ENCODE measurements at places on chromosomes 12 and 14.

- no peak for DNase-seq
These were observed 18.1 kb downstream of the TAMALIN start for GRCh38 chr12:52024845-52025230.

DNA sequence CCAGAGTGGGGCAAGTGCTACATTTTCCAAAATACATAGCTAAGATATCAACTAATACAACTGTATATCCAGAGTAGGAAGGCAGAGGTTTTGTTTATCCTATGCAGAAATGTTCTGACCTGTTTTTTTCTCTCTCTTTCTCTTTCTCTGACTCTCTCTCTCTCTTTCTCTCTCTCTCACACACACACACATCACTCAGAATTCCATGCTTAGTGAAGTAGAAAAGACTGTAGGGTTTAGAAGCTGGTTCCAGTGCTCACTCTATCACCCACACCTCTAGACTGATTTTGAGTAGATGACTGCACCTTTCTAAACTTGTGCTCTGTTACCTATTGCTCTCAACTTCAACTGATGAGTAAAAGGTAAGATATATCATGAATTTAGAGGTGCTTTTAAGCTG lies 356.7 kb downstream of the LRIG3 start:
- DNase-seq, result no peak

GRCh38 chr14:63282997-63283883 lies 35.5 kb downstream of the GPHB5 start:
- no peak for DNase-seq

- no peak for DNase-seq
These were observed 95.7 kb downstream of the RFLNA start for GRCh38 chr12:124390442-124391097.

DNA sequence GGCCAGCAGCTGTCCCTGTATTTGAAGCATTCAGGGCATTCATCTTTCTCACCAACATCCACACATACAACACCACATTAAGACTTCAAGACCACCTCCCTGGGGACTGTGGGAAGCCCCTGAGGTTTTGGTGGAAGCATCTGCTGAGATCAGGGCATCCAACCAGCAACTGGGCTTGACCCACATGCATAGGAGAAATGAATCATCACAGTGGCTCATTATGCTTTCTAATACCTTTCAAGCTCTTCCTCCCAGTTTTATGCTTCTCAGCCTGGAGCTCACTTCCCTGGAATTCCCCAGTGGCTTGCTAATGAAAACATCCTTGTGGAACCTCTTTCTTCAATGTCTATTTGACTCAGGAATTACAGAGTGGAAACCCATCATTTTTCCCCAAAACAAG lies 21.4 kb upstream of the CMKLR1 start:
- no peak for DNase-seq

GRCh38 chr12:109795023-109795422 lies 38.2 kb downstream of the TRPV4 start:
- no peak for DNase-seq

DNA sequence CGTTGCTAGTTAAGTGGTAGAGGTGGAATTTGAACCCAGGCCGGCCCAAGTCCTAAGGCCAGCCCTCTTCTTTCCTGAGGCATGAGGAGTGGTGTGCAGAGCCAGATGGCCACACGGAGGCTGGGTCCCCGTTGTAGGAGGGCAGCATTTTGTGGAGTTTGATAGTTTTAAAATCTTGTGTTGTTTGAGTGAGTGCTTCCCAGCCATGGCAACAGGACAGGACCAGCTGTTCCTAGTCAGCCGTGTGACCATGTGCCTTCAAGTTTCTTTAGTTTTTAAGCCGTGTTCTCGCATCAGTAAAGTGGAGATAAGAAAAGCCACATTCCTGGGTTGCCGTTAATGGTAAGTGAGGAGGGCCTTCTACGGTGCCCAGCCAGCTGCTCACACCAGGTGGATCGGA lies 44.4 kb downstream of the UBE3B start:
- DNase-seq, result no peak

GRCh38 chr14:76844223-76844622 lies 18.0 kb downstream of the LRRC74A start:
- peak; percentile 38 for DNase-seq

DNA sequence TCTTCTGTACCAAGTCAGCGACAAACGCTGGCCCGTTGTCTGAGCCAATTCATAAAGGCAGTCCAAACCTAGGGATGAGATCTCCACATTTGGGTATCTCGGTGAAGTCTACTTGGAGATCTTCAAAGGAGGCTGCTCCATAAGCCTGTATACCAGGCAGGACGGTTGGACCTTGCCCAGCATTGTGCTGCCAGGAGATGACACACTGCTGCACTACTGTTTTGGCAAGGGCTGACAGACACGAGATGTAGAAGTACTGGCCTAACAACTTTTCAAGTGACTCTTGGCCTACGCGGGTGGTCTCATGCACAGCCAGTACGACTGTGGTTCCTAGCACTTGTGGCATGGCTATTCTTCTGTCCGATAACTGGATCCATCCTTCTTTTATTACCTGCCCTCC lies 135.3 kb downstream of the SLC38A6 start:
- no peak for DNase-seq

DNA sequence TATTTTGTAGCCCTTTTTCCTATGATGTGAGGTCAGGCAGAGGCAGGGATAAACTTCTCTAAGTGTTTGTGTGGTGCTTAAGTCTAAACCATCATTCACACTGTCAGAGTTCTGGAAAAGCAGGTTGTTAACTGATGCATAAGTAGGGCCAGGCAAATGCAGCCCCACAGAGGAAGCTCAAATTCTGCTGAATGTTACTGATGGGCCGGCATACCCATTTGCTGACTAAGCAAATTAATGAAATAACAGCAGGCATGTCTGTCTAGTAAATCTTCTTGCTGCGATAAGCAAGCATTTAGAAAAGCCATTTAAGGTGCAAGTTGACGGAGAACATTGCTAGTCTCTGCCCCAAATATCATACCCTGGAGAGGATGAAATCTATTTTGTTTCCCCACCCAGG lies 523.2 kb upstream of the CCDC196 start:
- no peak for DNase-seq

- DNase-seq, result peak; percentile 60
These were observed at the start of gene ZNF219 for GRCh38 chr14:21098076-21098891. Gene ZNF219, minus strand, starts transcription at chr14:21098655. Its CDS starts 5,064 bp downstream, at chr14:21093591.

- DNase-seq, result no peak
These were observed 55.0 kb downstream of the TMX1 start for GRCh38 chr14:51294951-51295525.

GRCh38 chr12:12794686-12795085 lies 9.2 kb downstream of the APOLD1 start:
- no peak for DNase-seq

GRCh38 chr12:101743242-101743641 lies 4.0 kb upstream of the SYCP3 start:
- no peak for DNase-seq

DNA sequence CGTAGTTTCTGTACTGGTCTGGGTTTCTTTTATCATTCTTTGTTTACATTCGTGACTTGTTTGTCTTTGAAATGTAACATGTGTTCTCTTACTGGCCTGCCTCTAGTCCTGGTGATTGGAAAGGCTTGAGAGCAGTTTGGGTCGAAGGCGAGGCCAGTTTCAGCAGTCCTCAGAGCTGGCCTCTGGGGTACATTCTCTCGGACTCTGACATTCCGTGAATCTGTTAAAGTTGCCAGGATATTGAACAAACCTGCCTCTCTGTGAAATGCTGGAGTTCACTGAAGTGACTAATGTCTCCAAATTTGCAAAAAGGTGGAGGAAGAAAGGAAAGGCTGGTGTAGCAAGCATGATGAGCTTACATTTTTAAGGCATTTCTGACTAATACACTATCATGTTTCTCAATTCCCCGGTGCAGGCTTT lies 1.5 kb downstream of the PLEKHA5 start:
- no peak for DNase-seq

DNA sequence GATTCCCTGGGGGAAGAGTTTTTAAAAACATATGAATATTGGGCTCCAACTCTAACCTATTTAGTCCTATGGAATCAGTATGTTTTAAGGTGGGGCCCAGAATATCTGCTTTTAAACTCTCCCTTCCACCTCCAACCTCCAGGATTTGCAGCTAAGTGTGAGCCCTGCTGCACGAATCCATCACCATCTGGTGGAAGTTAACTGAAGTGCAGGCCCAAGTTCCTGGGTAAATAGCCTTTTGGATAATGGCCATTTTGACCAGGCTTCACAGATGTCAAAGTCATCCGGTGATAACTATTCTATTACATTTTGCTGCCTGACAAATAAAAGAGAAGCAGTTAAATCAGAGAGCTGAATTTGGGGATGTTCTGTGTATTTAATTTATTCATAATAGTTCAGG lies 58.1 kb upstream of the RMST start:
- DNase-seq, result no peak

DNA sequence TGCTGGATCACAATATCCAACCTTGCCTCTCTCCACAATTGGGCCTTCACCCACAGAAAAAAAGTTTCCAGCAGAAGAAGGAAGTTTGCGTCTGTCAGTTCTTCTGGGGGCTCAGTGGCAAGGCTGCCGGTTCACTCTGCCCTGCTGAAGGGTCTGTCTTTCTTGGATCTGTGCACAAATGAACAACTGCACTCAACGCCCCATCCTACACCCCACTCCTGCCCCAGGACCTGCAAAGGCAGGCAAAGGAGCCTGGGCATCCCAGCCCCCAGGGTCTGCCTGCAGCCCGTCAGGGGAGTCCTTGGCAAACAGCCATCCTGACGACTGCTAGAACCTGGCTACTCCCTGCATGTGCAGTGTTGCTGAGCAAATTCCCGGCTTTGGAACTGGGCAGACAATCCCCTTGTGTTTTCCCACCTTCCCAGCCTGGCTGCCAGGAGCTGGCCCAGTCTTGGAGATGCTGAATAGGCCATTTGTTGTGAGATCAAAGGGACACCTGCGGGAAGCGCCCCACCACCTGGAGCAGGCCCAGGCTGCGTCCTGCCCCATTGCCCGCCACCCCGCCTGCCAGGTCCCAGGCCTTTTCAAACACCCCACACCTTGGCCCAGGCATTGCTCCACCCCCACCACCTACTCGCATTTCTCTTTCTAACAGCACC lies 311.9 kb downstream of the BCL11B start:
- no peak for DNase-seq

GRCh38 chr12:105706321-105706972 lies 376.0 kb downstream of the C12orf75 start:
- no peak for DNase-seq

- no peak for DNase-seq
These were observed 96.0 kb downstream of the TGFB3 start for GRCh38 chr14:75885829-75886228.

- no peak for DNase-seq
These were observed 46.4 kb upstream of the SYT10 start for GRCh38 chr12:33486058-33486457.

- DNase-seq, result no peak
These were observed 53.8 kb upstream of the CLEC14A start for GRCh38 chr14:38309522-38310277.

DNA sequence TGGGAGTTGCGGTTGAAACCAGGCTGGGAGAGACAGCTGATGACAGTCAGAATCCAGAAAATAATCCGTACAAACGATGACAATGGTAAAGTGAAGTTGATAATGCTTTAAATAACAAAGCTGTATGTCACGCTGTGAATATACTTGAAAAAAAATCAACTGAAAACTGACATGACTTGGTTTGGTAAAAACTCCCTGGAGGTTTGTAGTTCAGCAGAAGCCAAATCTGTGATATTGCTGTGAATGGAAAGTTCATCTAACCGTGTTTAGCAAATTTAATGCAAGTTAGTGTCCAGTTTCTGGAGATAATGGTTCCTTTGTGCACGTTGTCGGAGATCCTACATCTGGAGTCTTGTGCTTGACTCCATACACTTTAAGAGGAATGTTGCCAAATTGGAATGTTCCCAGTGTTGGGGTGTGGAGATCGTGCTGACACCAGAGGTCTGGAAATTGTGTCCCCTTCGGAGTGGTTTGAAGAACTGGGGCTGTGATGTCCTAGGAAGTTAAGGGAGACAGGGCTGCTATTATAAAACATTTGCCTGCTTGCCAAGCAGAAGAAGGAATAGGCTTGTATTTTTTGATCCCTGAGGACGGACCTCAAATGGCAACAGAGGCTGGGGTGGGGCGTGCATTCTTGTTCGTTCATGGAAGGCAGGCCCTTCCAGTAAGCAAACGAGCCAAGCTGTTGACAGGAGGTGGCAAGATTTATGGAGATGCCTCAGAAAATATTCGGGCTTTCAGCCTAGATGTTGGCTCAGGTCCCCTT lies 30.6 kb downstream of the PPFIBP1 start:
- no peak for DNase-seq

DNA sequence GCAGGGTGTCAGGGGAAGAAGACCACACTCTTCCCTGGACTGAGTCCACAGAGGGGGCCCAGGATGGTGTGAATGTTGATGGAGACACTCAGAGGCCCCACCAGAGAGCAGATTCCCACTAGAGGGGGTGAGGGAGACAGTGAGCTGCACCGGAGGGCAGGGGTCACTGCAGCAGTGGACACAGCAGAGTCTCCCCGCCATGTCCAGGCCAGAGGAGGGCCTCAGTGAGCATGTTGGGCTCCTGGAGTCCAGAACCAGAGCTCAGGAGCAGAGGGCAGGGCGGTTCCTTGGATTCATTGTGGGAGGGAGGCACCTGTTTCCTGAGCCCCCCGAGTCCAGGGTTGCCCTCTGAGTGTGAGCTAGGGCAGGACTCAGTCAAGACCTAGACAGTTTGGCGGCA lies 1.8 kb upstream of the KRT82 start:
- no peak for DNase-seq

GRCh38 chr12:116222358-116222757 lies 55.1 kb downstream of the MED13L start:
- DNase-seq, result no peak

DNA sequence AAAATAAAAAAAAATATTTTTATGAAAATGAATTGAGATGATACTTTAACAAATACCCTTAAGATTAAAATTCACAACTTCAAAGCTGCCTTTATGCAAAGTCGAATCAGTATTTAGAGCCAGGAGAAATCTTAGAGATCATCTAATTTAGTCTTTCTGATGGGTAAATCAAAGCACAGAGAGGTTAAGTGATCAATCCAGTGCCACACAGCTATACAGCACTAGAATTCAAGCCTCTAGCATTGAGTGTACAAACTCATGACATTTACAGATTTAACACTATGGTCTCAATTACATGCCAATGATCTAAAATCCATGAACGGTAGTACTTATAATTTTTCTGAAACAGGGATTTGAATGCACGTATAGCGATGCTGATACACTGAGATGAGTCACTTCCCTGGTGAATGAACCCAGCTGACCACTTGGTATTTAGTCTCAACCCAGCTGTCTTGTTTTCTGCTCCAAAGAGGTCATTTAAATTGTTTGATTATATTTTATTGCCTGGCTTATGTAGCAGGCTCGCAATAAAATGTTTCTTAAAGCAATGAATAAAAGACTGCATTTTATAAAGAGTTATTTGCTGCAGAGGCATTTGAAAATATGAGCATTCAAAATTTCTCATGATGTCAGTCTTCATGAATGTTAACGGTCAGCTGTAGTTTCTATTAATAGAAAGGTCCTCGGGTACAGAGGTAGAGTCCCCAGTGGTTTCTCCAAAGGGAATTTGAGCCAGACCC lies 152.4 kb upstream of the PRICKLE1 start:
- DNase-seq, result no peak

GRCh38 chr12:106633451-106633823 lies 50.6 kb downstream of the RFX4 start:
- no peak for DNase-seq

All from T-helper 1 cell (primary cell).